ENCODE measurements at places on chromosomes 5 and 9.

- DNase-seq, result peak; percentile 3
Observed at GRCh38 chr9:33147416-33148169, 19.5 kb downstream of the B4GALT1 start.

GRCh38 chr5:65482736-65483545 is 1.2 kb upstream of the ADAMTS6 start:
- peak; percentile 66 for DNase-seq

DNA sequence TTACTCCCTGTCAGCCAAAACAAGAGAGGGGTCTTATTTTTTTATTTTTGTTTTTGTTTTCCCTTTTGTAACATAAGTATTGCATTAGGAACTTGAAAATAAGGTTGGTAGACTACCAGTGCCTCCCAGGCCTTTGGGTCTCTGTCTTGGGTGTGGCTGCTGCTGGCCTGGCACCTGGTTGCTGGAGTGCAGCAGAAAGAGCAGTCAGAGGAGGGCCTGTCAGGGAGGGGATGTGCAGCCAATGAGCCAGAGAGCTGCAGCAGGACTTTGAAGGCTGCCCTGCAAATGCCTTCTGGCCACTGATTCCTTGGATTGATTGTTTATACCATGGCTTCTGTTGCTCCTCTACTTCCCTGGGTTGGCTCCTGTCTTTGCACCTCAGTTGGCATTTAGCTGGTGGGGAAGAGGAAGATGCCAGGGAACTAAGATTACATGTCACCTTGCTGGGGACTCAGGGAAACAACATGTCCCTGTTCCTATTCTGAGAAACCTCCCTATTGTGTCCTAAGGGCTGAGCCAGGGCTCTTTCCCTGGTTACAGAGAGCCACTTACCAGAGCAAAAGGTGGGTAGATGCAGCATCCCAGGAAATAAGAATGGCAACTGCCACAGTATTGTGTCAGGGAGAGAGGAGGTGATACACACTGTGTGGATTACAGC is 66.6 kb downstream of the ANGPTL2 start:
- no peak for DNase-seq

- peak; percentile 95 for DNase-seq
Observed at GRCh38 chr9:121529237-121529987, 29.8 kb upstream of the GGTA1 start.

DNA sequence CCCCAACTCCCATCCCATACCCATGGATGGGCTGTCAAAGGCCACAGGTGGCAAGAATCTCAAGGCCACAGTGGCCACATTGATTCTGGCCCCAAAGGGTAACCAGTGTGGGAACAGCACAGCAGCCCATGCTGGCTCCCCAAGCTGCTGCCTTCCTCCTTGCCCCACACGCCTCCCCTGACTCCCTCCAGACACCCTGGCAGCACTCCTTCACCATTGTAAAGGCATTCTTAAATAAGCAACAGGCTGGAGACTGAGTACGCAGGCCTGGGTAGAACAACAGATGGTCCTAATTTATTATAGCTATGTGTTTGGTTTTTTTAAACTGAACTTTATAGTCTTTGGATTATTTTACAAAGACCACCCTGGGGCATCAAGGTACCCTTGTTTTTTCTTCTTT is 158.8 kb downstream of the TSSK1B start:
- no peak for DNase-seq

DNA sequence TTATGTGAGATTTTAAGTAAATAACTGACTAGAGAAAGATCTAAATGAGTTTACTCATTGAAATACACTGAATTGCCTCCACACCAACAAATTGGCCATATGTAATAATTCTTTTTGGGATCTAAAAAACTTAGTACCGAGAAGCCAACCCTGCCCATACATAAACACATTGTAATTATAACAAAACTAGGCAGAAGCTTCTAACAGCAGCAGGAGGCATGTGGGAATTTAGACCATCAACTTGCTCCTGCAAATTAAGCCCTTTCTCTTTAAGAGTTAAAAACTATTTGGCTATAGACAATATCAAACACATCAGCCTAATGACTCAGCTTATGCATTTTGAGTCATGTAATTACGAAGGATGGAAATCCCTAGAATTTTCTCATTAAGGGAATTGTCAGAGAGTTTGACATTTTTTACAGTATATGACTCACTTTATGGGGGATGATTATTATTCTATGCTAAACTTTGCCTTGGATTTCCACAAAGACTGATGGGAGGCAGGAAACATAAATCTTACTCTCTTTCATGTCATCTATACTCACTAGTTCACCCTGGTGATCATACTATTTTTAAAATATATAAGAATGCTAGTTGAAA is 1.0 kb downstream of the IL7R start:
- DNase-seq, result no peak

GRCh38 chr5:8984386-8984785 is 561.5 kb downstream of the SEMA5A start:
- DNase-seq, result no peak

- no peak for DNase-seq
Observed at GRCh38 chr5:58958701-58959100, 375.8 kb downstream of the RAB3C start.

- no peak for DNase-seq
Observed at GRCh38 chr5:159049844-159050315, 49.8 kb downstream of the EBF1 start.

DNA sequence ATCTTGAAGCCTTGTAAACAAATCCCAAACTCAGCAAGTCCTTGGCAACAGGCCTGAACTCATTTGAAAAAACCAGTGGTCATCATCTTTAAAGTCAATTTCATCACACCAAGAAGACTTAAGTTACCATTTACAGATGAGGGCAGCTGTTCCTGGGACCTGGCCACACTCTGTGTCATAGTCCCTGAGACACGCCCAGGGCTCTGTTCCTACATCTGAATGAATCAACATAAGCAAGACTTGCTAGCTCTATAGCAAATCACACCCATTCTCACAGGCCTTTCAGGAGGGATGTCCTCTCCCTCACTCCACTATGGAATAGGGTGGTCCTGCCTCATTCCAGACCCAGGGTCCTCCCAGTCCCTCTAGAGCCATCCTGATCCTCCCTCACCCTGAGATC is 142.8 kb downstream of the NSG2 start:
- no peak for DNase-seq

- no peak for DNase-seq
Observed at GRCh38 chr5:120678279-120678678, 214.2 kb downstream of the PRR16 start.

GRCh38 chr9:17063535-17064135 is 71.2 kb upstream of the CNTLN start:
- DNase-seq, result no peak

- no peak for DNase-seq
Observed at GRCh38 chr9:129968690-129969485, 74.1 kb downstream of the FNBP1 start.
